DMS 273 treated with DMSO at 0.1 percent for 48 hours (cell line): ENCODE measurements at places on chromosomes 16 and 17.

DNA sequence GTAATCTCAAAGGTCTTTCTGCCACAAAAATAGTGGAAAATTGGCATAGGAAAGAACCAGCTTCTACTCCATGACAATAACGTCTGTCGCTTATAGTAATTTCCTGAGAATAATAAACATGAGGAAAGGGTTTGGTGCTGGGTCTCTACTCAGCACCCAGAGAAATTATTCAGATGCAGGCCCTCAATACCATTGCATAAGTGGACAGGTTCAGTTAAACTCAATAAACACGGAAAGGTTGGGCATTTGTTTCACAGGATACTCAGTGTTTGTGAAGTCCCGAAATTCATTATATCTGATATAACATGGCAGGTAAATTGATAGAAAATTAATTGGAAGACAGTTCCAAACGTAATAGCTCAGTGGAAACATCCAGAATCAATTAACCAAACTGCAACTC is 254.0 kb downstream of the CNTNAP4 start:
- no peak for DNase-seq

GRCh38 chr17:74856112-74856511 is 3.6 kb downstream of the GRIN2C start:
- DNase-seq = no peak

GRCh38 chr16:31008149-31008548 is 2.3 kb downstream of the STX1B start:
- DNase-seq = no peak

DNA sequence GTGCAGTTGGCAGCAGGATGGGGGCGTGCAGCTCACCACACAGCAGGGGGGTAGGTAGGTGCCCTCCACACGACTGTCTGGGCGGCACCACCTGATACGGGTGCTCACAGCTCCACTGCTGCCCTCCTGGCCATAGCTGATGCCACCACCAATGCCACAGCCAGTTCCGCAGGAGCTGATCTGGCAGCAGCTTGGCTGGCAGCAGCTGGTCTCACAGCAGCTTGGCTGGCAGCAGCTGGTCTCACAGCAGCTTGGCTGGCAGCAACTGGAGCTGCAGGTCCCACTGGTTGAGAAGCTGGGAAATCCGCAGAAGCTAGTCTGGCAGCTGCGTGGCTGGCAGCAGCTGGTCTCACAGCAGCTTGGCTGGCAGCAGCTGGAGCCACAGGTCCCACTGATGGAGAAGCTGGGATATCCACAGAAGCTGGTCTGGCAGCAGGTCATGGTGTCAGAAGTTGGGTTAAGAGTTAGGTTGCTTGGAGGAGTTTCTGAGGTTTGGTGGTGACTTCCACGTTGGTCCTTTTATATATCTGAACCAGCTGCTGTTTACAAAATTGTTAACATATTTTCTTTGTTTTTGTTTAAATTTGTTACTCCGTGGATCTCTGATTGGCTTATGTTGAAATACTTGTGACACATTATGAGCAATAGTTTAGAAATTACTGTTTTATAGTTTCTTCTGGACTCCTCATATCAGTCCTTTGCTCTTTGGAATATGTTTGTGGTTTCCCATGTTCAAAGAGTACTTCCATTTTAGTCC is at the start of gene KRTAP1-5:
Gene KRTAP1-5 (minus strand): TSS at position 494 of the 757 bp plus-strand sequence. CDS start 53 bp downstream, at position 441.
- DNase-seq = no peak

DNA sequence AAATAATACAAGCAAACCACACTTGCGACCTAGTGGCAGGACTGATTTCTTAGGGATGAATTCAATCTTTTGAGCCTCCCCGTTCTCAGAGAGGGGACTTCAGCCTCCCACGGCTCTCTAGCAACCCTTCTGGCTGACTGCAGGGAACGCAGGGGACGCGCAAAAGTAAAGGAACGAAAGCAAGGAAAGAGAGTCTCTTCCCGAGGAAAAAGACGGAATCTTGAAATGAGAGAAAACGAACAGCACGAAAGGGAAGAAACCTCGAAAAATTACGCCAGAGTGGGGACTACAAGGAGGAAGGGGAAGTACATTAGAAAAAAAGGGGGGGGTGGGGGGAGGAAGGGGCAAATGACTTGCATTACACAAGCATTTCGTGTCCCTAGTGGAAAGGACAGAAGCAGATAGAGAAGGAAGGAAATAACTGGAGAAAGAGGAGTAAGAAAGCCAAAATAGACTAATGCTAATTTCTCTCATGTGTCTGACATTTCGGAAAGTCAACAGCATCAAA is 1.2 kb downstream of the GRB2 start:
- DNase-seq = peak; percentile 66

DNA sequence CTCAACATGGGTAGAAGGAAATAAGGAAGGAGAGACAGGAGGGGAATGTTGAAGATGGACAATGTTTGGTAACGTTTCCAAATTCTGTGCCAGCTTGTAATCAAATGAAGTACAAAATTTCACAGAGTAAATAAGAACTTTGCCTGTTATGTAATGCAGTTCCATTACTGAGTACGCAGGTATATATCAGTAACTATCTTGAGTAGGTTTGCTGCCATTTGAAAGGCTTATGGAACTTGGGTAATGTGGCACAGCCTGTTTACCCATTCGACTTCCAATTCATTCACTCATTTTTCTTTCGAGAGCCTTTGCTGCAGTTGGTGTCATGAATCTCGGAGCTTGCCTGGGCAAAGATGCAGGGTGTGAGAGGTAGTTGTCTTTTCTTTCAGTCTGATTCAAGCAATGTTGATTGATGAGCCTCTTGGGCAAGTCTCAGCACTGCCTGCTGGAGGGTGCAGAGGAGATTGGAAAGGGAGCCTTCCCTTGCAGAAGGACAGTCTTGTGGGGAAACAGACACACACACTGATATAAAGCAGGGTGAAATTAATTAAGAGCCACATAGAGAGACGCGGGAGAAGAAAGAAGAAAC is 53.4 kb downstream of the ZNF18 start:
- DNase-seq = no peak

GRCh38 chr17:56681561-56682266 is 88.2 kb downstream of the NOG start:
- DNase-seq = no peak

GRCh38 chr16:70476272-70477020 is 22.1 kb downstream of the FCSK start:
- DNase-seq = peak; percentile 96

- DNase-seq = no peak
Measured at GRCh38 chr17:66364990-66365490, 62.6 kb downstream of the PRKCA start.

DNA sequence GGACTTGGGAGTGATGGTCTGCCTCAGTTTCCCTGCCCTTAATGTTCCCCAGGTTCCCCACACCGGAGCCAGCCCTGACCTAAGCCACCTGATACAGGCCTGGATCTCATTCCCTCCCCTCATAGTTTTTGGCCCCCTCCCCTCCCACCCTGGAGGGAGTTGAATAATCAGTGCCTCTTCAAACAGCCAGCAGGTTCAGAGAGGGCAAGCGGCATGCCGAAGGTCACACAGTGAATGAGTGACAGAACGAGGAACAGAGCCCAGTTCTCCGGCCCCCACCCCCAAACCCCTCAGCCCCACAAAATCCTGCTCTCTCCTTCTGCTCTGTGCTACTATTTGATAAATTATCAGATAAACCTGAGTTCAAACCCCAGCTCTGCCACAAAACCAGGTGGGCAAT is 31.2 kb downstream of the BEAN1 start:
- no peak for DNase-seq

DNA sequence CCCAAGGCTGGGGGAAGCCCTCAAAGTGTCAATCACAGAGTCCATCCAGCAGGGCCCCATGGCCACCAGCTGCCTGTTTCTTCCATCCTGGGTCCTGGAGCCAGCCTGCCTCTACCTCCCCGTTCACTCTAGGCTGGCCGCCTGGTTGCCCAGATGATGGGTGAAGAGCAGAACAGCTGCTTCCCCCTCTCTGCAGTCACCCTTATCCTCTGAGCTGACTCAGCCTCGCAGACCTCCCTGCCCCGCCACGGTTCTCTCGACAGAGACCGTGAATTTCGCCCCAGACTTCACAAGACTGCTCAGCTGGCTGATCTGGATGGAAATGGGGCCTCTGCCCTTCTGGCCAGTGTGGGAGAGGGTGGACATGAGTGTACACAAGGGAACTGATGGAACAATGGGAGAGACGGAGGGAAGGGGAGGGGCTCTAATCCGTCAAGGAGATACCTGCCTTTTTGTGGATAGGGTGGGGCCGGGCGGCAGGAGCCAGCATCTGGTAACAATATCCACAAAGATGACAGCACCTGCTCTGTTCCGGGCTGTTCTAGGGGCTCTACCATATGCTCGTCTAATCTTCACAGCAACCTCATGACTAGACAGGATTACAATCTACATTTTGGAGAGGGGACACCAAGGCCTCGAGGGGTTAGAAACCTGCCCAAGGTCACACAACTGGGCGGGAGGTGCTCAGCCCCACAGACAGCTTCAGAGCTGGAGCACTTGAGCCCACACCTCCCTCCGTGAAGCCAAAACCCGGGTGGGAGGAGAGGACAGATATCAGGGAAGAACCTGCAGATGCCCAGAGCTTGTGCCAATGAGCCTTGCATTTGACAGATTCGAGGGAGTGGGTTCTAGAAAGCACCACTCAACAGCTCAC is 136.0 kb downstream of the SDK2 start:
- no peak for DNase-seq

GRCh38 chr17:945672-946071 is 33.9 kb downstream of the NXN start:
- DNase-seq = no peak

DNA sequence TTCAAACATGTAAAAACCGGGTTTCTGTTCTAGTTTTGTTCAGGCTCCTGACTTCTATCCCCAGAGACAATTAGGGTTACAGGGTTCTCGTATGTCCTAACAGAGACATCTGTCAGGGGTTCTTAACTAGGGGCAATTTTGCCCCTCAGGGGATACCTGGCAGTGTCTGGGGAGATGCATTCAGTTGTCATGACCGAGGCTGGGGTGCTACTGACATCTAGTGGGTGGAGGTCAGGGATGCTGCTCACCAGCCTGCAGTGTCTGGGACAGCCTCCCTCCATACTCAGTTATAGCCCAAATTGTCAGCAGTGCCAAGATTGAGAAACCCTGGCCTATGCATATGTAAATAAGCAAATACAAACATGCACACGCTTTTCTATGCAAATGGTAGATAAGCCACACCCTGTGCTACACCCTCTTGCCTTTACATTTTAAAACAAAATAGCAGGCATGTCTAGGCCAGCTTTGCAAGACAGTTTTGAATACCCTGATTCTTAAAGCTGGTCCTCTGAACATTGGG is 37.4 kb downstream of the CLEC16A start:
- DNase-seq = no peak

- DNase-seq = no peak
Measured at GRCh38 chr17:51059781-51060180, 60.9 kb downstream of the SPAG9 start.

GRCh38 chr16:83231729-83232128 is 576.0 kb upstream of the HSBP1 start:
- no peak for DNase-seq

DNA sequence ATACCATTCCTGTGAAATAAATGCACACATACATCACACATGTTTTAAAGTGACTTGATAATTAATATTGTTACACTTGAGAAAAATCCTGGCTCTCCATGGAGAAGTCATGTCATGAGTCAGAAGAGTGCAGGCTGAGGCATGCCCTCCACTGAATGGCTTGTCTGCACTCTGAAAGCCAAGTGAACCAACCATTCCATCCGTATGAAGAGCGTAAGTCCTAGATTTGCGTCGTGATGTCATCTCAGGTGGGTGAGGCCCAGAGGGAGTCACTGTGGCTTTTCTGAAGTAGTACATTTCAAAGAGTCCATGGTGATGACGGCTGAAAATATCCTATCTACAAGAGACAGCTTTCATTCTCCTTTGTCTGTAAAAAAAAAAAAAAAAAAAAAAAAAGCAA is 83.5 kb upstream of the IRX5 start:
- no peak for DNase-seq

GRCh38 chr16:81198635-81199034 is 39.9 kb upstream of the BCO1 start:
- no peak for DNase-seq

GRCh38 chr17:57482657-57483056 is 226.3 kb downstream of the MSI2 start:
- DNase-seq = no peak

- DNase-seq = no peak
Measured at GRCh38 chr16:72783716-72784318, 264.1 kb downstream of the ZFHX3 start.

GRCh38 chr17:21177401-21177800 is 36.6 kb downstream of the TMEM11 start:
- no peak for DNase-seq

DNA sequence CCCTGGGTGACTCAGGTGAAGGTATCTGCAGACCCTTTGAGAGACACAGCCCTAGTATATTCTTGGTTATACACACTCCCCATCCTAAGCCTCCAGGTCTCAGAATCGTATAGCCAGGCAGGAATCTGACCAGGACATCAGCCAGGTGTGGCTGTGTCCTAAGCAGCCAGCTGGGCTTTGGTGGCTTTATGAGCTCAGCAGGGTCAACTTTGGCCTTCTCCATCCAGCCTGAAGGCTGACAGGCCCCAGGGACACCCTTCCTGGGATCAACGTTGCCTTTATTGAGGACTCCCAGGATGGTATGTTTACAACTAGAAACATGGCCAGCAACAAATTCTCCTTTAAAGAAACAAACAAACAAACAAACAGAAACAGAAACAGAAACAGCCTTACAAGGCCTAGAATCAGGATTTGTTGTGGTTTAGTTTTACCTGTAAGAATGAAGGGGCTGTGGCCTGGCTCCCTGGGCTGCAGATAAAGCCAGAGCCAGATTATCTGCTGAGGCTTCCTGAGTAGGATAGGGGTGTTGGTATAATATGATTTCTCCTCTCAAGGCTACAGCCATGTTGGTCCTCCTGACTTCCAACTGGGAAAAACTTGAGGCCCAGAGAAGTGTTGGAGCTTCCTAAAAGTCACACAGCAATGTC is 8.5 kb downstream of the KIF19 start:
- DNase-seq = no peak

DNA sequence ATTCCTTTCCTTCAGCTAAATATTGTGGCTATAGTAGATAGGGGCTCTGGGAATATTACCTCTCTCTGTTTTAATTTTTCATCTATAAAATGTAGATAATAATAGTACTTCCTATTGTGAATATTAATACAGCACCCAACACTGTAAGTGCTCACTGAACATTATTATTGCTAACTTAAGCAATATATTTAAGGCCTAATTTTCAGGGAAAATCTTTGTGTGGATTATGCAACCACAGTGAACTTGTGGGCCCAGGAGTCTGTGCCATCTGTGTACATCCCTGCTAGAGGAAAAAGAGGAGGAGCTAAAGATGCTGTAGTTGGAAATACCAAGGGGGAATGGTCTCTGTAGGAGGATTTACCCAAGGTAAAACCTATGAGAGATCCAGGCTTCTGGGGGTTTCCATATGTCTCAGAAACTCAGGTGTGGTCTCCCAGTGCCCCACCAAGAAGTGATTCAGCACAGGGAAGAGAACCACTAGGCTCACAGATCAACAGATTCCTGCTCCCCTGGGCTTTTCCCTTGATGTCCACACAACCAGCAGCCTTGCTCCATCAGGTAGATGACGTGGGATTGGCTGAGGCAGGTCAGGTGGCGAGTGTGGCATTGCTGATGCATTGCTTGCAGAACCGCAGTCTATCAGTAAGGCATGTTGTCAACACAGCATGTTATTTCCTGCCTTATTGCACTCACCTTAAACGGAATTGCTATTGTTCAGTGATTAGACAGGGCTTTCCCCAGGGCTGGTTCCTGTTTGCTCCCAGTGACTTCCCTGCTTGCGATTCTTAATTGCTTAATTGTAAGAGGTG is 1.6 kb upstream of the N4BP1 start:
- peak; percentile 25 for DNase-seq

- no peak for DNase-seq
Measured at GRCh38 chr16:14961405-14962186, 13.2 kb upstream of the PDXDC1 start.
